ENCODE measurements at places on chromosomes 16 and 17. TPM values are rescaled to one million over a fixed set of nuclear protein-coding genes. Genes with fewer than 3 reads are reported as not detected.

The VMO1 gene
- 2.3 TPM for total RNA-seq

The POLR3K gene
- total RNA-seq, result 2.3 TPM

The KRT27 gene
- total RNA-seq, result 0.22 TPM

The ZNF469 gene
- total RNA-seq, result 11.7 TPM

The SULT1A4 gene
- total RNA-seq, result 6.9 TPM

The GLTPD2 gene
- not detected for total RNA-seq

The BCL6B gene
- total RNA-seq, result 5.4 TPM

The LRRC36 gene
- total RNA-seq, result 1.5 TPM

The TEKT5 gene
- 0.44 TPM for total RNA-seq

The CRLF3 gene
- 17.9 TPM for total RNA-seq

The TBC1D3 gene
- total RNA-seq, result not detected

The TBC1D3D gene
- 5.3 TPM for total RNA-seq

Measured in camera-type eye (tissue), 1 donor.